ENCODE measurements at places on chromosomes 5 and 9.

GRCh38 chr5:80863708-80864107 is 96.5 kb upstream of the RASGRF2 start:
- no peak for DNase-seq

- DNase-seq: no peak
Observed at GRCh38 chr5:93874080-93874479, 132.7 kb upstream of the POU5F2 start.

DNA sequence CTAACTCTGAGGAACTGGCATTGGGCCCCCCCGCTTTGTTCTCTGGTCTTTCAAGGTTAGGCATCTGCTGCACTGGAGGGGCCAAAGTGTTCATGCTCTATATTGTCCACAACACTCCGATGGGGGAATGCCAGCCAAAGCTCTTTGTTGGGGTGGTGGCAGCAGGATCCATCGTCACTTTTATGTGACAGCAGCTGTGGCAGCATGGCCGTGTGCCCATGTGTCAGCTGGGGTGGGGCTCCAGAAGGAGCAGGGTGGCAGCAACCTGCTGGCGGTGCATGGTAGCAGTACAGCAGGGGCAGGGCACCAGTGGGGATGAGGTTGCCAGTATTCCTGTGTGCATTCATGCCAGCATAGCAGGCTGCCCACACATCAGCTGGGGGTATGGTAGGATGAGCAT is 28.2 kb downstream of the ITGA2 start:
- no peak for DNase-seq

- no peak for DNase-seq
Observed at GRCh38 chr5:39412721-39413394, 11.9 kb downstream of the DAB2 start.

DNA sequence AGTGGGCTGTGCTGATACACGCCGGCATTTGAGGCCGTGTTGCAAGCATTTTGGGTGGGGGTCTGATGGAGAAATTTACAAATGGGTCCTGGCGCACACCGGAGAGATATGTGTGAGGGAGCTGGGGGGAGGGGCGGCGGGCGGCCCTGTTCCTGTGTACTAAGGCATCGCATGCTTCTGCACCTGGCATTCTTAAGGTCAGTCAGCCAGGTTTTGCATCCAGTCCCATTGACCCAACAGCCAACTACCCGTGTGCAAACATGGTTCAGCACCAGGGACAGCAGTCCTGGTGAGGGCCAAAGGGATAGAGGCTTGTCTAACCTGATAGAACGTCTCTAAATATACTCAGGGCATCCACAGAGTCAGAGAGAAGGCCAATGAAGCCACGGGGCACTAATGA is 839 bp downstream of the GABRG2 start:
- peak; percentile 0 for DNase-seq

GRCh38 chr9:35177520-35177919 is 15.7 kb downstream of the UNC13B start:
- DNase-seq: no peak

GRCh38 chr5:14684757-14685156 is 20.2 kb downstream of the OTULIN start:
- no peak for DNase-seq

GRCh38 chr9:69293156-69293555 is 31.9 kb upstream of the ENTREP1 start:
- no peak for DNase-seq

GRCh38 chr9:91374939-91375338 is 13.2 kb upstream of the AUH start:
- no peak for DNase-seq

- no peak for DNase-seq
Observed at GRCh38 chr5:60590172-60590571, 109.8 kb downstream of the DEPDC1B start.

DNA sequence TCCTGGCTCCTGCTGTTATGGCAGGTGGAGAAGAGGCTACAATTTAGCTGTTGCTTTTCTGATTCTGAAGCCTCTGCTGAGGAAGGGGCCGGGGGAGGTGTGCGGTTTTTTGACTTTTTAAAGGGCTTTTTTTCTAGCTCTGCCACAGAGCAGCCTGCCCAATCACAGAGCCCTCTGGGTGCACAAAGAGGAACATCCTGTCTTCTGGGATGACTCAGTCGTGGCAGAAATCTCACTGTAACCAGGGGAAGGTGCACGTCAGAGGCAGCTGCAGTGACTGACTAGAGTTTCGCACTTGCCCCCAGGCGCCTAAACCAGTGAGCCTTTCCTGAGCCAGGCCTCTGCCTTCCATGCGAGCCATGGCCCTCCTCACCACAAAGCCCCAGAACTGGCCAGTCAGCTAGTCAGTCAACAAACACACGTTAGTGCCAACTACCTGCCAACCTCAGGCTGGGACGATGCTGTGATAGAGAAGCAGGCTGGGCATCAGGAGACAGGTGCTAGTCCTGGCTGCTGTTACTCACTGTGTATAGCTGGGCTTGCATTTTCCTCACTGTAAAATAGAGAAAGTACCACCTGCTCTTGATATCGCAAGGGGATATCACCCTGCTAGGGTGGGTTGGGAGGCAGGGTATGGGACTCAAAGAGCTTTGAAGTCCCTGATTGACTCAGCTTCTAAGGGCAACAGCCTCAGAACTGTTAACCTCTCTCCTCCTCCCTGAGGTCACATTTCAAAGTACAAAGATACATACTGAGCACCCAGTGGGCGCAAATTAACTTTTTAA is 2.2 kb downstream of the AKNA start:
- DNase-seq: peak; percentile 72

DNA sequence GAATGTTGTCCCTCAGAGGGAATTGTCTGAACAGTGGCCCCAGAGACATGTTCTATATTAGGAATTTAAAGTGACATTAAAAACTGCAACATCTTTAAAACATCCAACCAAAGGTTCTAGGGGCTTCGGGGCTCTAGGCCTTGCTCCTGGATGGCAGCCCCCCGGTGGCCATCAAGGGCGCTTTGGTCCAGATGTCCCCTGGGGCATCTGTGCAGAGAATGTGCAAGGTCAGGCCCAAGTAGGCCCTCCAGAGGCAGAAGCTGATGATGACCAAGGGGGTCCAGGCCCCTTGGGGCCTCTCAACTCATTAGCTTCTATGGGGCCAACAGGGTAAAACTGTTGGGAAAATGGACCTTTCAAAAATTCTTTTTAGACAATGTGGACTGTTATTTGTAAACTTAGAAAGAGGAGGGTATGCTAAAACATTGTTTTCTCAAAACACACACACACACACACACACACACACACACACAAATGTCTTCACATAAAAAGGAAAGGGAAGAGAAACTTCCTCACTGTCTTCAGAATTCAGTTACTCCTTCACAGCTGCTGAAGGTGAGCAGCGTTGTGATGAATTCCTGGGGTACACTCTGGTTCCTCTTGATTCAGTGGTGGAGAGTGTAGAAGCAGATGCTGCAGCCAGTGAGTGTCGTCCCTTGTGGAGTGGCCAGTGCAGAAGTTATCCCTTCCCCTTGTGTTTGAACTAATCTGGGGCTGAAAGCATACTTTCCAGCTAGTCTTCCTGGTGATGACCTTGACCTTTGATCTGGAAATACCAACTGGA is 125.2 kb downstream of the WDR41 start:
- DNase-seq: no peak

GRCh38 chr9:88953381-88954029 is 37.8 kb upstream of the S1PR3 start:
- DNase-seq: no peak

- no peak for DNase-seq
Observed at GRCh38 chr9:110087605-110088004, 120.4 kb downstream of the C9orf152 start.

- no peak for DNase-seq
Observed at GRCh38 chr5:1511651-1512540, 11.9 kb downstream of the LPCAT1 start.

- no peak for DNase-seq
Observed at GRCh38 chr9:79588488-79589223, 16.9 kb downstream of the TLE4 start.

- DNase-seq: no peak
Observed at GRCh38 chr9:120668399-120668798, 45.9 kb downstream of the MEGF9 start.

DNA sequence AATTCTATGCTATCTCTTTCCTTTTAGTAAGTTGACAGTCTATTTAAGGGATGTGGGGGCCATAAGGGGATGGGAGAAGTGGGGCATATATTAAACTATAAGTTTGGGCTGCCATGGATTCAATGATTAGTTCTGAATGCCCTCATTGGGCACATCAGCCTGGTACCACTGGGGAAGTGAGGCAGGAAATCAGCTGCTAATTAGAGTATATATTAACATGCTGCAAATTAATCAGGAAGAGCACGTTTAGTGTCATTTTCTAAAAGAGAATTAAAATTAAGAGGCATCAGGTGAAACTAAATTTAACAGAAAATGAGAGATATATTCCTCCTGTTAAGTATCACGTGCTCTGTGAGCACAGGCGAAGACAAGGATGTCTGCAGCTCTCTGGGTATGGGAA is 123.0 kb upstream of the GNA14 start:
- DNase-seq: no peak

DNA sequence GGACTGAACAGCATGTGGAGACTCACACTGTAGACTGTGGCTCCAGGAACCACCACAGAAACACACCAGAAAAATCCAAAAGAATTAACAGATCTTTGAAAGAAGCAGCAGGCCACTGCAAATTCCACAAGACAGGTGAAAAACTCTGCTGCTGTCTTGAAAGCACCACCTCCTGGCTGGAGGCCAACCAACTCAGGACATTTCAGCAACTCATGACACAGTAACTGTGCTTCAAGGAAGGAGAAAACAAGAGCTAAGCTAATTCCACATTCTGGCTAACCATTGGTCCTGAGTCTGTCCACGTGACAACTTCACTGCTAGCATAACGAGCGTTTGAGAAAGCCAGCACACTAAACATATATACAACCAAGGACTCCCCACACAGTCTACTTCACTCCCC is 625.1 kb downstream of the PRELID2 start:
- DNase-seq: no peak

- DNase-seq: no peak
Observed at GRCh38 chr9:120741701-120742100, 27.4 kb upstream of the MEGF9 start.

GRCh38 chr9:77663754-77664153 is 15.6 kb upstream of the GNA14 start:
- no peak for DNase-seq

DNA sequence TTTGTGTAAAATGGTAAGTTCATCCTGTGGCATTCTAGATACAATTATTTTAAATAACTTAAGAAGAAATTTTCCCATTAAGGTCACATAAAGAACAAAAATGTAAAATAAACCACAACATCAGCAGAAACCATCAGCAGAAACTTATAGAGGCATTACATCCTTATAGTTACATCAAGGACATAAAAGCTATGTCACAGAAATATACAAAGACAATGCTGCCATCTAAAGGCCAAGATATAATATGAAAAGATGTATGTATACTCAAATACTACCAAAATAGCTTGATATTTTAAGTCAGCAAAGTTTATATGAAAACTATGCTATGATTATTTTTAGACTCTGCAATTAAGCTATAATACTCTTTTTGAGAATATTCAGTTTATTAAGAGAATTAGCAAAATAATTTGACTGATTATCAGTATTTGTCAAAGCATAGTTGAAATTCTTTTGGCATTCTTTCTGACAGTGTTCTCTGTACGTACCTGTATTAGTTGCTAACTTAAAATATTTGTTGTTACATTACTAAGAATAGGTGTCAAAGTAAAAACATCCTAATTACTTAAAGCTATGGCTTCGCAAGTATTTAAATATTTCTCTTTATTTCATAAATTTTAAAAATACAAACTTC is 36.2 kb downstream of the FBXL17 start:
- no peak for DNase-seq

DNA sequence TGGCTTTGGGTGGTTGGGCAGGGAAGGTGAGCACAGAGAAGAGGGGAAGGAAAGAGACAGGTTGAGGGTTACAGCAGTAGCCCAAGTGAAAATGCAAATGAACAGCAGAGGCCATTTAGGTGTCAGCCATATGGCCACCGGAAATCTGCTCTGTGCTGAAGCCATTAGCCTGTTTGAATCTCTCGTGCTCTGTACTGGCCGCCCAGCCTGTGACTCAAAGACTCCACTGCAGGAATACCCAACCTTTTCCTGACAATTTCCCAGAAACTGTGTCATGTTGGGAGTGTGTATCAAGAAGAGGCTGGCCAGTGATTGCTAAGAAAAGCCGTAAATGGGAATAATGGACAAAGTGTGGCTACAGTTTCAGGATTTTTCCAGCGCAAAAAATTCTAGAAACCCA is 35.9 kb upstream of the RAI14 start:
- DNase-seq: no peak
